Kasumi-1 (cell line): ENCODE measurements at places on chromosomes 5 and 9.

DNA sequence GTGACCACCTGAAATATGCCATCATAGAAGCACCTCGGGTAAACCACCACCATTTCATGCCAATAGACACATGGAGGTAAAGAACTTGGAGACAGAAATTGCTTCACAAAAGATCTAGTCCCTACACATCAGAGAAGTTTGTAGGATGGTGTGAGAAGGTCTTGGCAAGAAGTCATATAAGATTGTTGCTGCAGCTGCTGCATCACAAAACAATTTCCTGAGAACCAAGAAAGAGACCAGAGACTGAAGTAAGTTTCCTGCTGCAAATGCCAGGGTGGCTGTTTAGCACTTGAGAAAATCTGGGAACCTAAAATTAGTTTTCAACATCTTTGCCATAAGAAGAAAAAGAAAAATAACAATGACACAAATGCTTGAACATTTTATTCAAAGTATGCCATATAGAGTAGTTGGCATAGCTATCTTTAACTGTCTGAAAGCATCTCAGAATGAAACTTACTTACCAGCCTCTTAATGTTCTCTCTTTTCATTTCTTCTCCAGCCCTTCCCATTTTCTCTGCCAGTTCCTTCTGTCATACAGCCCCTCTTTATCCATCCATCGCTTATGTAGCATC is 114.3 kb downstream of the KCTD16 start:
- no peak for DNase-seq

GRCh38 chr9:87656485-87656884 is 69.4 kb upstream of the CTSL start:
- DNase-seq: no peak

GRCh38 chr9:28407351-28407750 is 834.1 kb upstream of the C9orf72 start:
- DNase-seq: no peak

DNA sequence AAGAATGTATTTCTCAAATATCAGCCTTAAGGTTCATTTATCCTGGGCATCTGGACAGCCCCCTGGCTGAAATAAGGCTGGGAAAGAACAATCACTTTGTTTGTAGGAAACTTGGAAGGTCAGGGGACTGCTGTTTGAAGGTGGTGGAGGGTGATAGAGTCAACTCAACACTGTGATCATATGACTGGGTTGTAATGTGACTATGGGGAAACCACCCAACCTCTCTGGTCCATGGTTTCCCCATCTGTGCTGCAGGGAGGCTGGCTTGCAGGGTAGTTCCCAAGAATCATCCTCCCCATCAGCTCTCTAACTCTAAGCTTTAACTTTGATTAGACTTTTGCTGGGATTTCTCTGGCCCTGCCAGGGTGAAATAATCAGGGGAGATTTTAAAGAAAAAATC is 10.0 kb downstream of the INSYN2B start:
- DNase-seq: no peak

DNA sequence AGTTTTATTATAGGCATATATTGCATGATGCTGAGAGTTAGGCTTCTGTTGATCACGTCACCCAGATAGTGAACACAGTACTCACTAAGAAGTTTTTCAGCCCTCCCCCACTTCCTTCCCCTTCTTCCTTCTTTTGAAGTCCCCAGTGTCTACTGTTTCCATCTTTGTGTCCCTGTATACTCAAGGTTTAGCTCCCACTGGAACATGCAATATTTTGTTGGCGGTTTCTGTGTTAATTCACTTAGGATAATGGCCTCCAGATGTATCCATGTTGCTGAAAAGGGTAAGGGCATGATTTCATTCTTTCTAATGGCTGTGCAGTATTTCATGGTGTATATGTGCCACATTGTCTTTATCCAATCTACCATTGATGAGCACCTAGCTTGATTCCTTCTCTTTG is 764.3 kb downstream of the MTRR start:
- DNase-seq: no peak

- DNase-seq: peak; percentile 1
These were observed 236.4 kb downstream of the CAAP1 start for GRCh38 chr9:26656003-26656870.

- no peak for DNase-seq
These were observed 6.5 kb downstream of the GLIS3 start for GRCh38 chr9:4293293-4293941.

- no peak for DNase-seq
These were observed 4.1 kb upstream of the GBGT1 start for GRCh38 chr9:133167769-133168168.

GRCh38 chr5:11050596-11051304 is 289.7 kb upstream of the DAP start:
- DNase-seq: no peak

GRCh38 chr5:64299805-64300204 is 134.2 kb downstream of the RNF180 start:
- DNase-seq: no peak
